ENCODE measurements at places on chromosomes 6 and 20.

DNA sequence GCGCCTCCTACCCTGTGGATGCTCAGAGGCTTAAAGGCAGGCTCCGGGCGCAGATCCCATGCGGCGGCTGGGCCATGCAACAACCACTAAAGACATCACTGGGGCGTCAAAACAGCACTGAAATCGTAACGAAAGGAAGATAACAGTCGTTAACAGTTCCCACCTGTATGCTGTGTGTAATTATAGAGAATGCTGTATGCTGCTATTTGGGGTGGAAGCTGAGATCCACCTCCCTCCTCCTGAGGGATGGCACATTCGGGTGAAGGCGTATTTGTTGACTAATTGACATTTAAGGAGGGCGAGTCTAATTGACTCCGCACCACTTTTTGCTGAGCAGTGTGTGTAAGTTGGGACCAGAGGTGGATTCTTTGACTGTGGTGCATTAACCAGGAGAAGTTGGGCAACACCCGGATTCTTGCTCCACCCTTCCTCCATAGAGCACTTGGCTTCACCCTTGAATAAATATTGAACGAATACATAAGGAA is 687 bp downstream of the SLC35A1 start:
- peak; percentile 86 for ATAC-seq

DNA sequence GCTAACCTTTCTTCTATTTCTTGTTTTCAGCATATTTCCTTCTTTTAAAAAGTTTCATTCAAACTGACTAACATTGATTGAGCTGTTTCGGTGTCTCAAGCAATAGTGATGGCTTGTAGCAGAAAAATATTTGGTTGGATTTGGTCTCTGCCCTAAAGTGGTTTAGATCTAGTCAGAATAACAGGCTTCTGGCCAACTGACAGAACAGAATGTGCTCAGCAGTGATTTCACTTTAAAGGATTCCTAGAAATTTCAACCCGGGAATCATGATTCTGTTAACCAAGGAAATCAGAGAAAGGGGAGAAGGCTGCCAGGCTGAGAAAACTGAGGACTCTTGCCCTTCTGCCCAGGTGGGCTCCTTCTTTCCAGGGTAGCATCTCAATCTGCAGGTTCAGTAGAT is 16.6 kb upstream of the GSTA1 start:
- ATAC-seq: no peak

DNA sequence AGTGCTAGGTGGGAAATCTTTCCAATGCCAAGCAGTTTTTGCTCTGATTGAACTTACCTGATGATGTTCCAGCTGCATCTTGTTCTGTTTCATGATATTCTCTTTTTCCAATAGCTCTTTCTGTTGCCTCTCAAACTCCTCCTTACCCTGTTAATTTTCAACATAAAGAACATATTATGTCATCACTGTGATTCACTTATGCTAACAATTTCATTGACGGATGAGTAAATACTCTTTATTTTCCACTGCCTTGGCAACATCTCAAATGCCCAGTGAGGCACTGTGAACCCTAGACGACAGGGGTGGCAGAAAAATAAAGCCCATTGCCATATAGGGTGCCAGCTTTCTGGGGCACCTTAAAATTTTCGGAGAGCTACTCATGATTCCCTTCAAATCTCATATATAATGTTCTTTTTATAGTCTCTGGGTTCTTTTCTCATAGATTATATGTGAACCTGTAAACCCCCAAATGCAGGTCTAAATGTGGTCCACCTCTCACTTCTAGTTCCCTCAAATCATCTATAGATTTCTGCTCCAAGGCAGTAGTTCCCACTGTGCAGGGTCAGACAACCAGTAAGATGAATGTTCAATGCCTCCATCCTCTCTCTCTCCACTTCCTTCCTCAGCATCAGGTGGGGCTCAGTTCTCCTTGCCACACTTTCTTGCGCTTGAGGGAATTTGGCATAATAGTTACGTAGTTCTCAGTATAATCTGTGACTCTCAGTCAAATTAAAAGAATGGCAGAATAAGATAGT is 44.1 kb downstream of the NEDD9 start:
- ATAC-seq: no peak

DNA sequence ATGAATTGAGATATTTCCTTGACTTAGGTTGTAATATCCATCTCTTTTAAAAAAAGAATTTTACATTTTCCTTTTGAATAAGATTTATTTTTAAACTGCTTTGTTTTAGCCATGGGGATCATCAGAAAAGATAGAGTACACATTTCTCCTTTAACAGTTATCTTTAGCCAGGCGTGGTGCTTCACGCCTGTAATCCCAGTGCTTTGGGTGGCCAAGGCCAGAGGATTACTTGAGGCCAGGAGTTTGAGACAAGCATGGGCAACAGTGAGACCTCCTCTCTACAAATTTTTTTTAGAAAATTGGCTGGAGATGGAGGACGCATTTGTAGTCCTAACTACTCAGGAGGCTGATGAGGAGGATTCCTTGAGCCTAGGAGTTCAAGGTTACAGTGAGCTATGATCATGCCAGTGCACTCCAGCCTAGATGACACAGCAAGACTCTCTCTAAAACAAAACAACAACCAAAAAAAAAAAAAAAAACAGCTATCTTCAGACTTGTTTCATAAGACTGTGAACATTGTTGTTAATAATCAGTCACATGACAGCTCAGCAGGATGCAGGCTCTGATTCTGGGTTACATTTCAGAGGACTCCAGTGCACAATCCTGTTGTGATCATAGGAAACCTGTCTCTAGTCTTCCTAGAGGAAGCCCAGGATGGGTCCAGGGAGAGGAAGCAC is 2.0 kb upstream of the SLC17A3 start:
- ATAC-seq: no peak

DNA sequence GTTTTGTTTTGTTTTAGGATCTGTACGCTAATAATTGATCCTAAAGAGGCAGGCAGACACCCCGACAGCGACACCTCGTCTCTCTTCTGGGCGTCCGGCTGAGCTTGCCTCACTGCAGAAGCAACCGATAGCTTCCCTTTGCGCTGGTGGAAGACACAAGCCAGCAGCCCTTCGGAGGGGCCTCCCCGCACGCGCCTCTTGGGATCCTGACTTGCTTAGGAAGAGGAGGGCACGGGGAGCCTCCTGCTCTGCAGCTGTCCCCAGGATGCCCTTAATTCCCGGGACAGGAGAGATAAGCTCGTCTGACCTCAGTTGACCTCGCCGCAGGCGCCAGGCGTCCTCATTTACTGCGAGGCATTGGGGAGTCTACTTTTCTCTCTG is 94.0 kb downstream of the CD83 start:
- ATAC-seq: peak; percentile 3

DNA sequence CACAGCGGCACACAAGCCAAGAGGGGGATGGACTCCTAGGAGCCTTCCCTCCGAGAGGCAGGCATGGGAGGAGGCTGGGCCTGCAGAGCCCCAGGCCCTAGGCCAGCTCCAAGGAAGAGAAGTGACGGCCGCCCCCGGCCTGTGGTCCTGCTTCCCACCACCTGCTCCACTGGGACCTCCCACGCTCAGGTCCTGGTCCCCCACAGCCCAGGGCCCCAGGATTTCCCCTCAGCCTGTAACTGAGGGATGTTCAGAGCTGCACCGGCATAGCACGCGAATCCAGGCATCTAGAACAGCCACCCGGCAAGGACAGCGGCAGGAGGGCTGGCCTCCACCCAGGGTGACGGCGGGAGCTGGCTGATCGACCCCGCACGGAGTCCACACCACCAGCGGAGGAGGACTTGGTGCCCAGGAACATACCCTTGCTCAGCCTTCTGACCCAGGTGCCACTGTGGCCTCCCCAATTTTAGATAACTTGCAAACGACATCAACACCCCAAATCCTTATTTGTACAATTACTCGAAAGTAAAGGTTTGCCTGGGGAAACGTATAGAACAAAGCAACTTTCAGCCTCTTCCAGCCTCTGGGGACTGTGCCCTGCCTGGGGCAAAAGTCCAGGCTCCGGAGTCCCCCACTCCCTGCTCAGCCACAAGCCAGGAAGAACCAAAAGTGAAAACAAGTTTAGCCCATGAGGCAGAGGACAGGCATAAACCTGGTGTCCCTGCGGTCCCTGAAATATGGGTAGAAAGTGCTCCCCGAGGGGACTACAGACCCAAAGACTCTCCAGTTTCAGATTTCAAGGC is 3.5 kb downstream of the GATA5 start:
- no peak for ATAC-seq

GRCh38 chr6:170011204-170012036 is 260.0 kb downstream of the ERMARD start:
- ATAC-seq: no peak

DNA sequence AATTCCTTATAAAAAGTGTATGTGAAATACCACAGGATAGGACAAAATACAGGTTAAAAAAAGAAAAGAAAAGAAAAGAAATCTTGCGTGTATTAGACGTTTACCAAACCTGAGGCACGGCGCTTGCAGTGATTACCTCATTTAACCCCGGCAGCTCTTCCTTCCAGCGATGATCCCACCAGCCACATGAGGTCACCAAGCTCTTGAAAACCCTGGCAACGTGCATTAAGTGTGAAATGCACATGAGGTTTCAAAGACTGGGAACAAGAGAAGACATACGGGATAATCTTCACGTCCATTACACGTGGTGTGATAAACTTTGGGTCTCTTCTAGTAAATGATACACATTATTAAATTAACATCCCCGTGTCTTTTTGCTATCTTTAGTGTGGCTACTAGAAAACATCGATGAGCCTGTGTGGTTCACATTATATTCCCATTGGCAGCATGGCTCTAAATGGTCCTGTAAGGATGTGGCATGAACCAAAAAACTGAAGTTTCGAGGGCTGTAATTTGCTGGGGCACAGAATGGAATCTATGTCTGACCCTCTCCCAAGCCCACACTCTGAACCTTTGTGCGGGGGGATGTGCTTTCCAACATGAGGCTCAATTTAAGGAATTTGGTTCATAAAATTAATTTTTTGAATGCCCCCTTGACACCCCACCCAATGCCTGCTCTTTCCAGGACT is 59.2 kb upstream of the THBS2 start:
- no peak for ATAC-seq

DNA sequence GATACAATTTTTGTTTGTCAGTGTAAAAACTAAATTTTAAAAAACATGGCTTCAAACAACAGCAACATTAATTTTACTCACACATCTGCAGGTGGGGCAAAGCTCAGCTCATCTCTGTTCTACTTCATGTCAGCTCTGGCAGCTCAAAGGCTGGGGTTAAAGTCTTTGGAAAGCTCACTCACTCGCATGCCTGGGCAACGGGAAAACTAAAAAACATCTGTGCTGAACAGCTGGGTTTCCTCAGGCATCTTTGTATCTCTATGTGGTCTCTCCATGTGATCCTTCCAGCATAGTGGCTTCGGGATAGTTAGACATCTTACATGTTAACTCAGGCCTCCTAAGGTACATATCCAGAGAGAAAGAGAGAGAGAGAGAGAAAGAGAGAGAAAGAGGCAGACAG is 499.6 kb downstream of the RFPL4B start:
- ATAC-seq: no peak

DNA sequence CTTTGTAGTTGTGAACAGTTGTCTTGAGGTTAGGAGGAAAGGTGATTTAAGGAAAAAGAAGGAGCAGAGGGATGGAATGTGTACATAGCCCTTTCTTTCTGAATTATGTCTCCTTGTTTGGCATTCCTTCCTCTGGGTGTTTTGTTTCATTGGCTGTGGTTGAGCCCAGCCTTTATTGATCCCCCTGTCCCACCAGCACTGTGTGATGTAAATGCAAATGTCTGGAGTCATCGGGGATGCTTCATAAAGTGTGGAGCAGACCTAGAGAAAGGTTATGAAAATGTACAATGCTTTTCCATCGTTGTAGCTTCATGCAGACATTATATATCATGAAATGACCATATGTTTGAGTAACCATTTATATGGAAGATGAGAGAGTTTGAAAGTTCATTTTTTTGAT is 164.5 kb downstream of the PLCB1 start:
- no peak for ATAC-seq

GRCh38 chr6:16774437-16774836 is 13.2 kb upstream of the ATXN1 start:
- no peak for ATAC-seq

DNA sequence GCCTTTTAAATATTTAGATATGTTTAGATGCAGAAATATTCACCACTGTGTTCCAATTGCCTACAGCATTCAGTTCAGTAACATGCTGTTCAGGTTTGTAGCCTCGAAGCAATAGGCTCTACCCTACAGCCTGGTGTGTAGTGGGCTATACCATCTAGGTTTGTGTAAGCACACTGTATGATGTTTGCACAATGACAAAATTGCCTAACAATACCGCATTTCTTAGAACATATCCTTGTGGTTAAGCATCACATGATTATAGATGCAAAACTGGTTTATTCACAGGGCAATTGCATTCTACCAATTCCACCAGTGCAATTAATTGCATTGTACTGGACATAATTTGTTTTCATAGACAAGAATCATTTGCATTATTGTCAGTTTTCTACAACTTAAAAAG is 7.9 kb upstream of the SLC22A16 start:
- no peak for ATAC-seq

- no peak for ATAC-seq
Measured at GRCh38 chr6:135159531-135159930, 21.6 kb upstream of the MYB start.

- no peak for ATAC-seq
Measured at GRCh38 chr20:52616629-52617028, 355.5 kb upstream of the TSHZ2 start.

GRCh38 chr20:43448748-43449535 is 8.8 kb upstream of the SRSF6 start:
- no peak for ATAC-seq

GRCh38 chr6:34240329-34241248 is 3.9 kb downstream of the HMGA1 start:
- no peak for ATAC-seq

- peak; percentile 68 for ATAC-seq
Measured at GRCh38 chr6:39892490-39893129, 41.7 kb downstream of the MOCS1 start.

GRCh38 chr6:9361749-9362148 is 926.4 kb upstream of the SLC35B3 start:
- no peak for ATAC-seq

- no peak for ATAC-seq
Measured at GRCh38 chr6:4891141-4891540, 112.7 kb downstream of the RPP40 start.

- ATAC-seq: no peak
Measured at GRCh38 chr6:168124158-168124557, 45.1 kb upstream of the FRMD1 start.

DNA sequence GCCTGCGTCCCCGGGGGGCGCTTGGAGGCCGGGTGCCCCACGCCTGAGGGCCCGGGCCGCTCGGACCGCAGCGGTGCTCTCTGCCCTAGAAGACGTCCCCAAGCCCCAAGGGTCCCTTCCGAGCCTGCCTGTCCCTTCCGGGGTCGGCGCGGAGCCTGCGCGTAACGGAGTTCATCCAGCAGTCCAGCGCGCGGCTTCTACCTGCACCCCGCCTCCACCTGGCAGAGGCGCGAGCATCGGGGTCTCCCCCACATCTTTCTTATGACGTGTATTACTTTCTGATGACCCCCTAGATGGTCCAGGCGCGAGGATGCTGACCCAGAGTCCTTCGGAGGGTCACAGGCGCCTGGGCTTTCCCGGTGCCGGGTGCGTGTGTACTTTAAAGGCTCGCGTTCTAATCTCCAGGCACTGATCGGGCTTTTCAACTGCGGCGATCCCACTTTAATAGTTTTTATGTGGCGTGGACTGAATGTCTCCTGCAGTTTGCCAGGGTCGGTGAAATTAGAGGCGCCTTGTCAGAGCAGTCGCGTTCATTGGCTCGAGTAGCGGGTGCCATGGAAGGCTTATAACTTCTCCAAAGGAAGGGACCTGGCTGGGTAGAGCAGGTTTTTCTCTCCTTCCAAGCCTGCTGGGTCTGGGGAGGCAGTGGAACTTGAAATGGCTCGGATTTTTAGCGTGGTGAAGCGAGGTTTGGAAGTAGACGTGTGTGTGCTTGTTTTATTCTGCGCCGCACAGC is 912 bp downstream of the EYA4 start:
- ATAC-seq: no peak

GRCh38 chr6:130993292-130993765 is 69.7 kb downstream of the EPB41L2 start:
- ATAC-seq: no peak

Data from stimulated activated memory B cell treated with anti-CD40 and anti-IgM and Interleukin-4, amounts not matched to agents 10 μg/mL and 1 μg/mL and 100 μg/mL, for 72 hours (primary cell).